Endodermal cell (in vitro differentiated cells): ENCODE measurements at places on chromosomes 6 and 20. TPM values are rescaled to one million over a fixed set of nuclear protein-coding genes. Genes with fewer than 3 reads are reported as not detected.

The PXT1 gene
- not detected in 2 replicates for total RNA-seq

The ARMC12 gene
- total RNA-seq: 0.93 to 2.0 TPM (median 1.8 TPM) in 3 replicates

The CFAP206 gene
- 0.29 to 0.67 TPM (median 0.31 TPM) in 3 replicates for total RNA-seq

The KIAA1755 gene
- total RNA-seq: not detected in 3 replicates

The FRMD1 gene
- not detected in 3 replicates for total RNA-seq

The RCAN2 gene
- 16.6 and 16.7 TPM in 2 replicates for total RNA-seq

The CALHM5 gene
- total RNA-seq: 0.17 to 0.18 TPM in 2 of 3 replicates, not detected in the other

The HSD17B8 gene
- total RNA-seq: 5.7 to 12.8 TPM (median 6.8 TPM) in 3 replicates

The NCOA5 gene
- 28.7 and 34.5 TPM in 2 replicates for total RNA-seq

The TMC2 gene
- total RNA-seq: not detected in 2 replicates

The SLC22A2 gene
- 0.64 TPM in 1 of 2 replicates, not detected in the other for total RNA-seq

The PHACTR1 gene
- total RNA-seq: 2.8 to 9.3 TPM (median 3.4 TPM) in 3 replicates

The ADGRB3 gene
- 1.3 to 1.8 TPM (median 1.3 TPM) in 3 replicates for total RNA-seq

The LHFPL5 gene
- not detected in 3 replicates for total RNA-seq

The DCDC2 gene
- 0.36 to 0.49 TPM (median 0.47 TPM) in 3 replicates for total RNA-seq

The ZSCAN31 gene
- total RNA-seq: 4.0 and 4.7 TPM in 2 replicates

The MAFB gene
- total RNA-seq: 0.90 and 1.2 TPM in 2 replicates

The SNAI1 gene
- 10.2 and 10.6 TPM in 2 replicates for total RNA-seq

The DOK5 gene
- total RNA-seq: 6.3 and 6.7 TPM in 2 replicates

The PPP1R16B gene
- total RNA-seq: 15.3 and 17.6 TPM in 2 replicates

The C6orf141 gene
- total RNA-seq: 0.87 to 1.7 TPM (median 1.5 TPM) in 3 replicates

The NHLRC1 gene
- 0.70 and 0.88 TPM in 2 replicates for total RNA-seq

The ENPP4 gene
- total RNA-seq: 3.5 and 3.9 TPM in 2 replicates

The BPIFB2 gene
- not detected in 2 replicates for total RNA-seq

The CCN6 gene
- total RNA-seq: not detected in 2 replicates

The TSHZ2 gene
- total RNA-seq: 0.13 to 0.31 TPM (median 0.21 TPM) in 3 replicates

The EYA2 gene
- 18.0 and 20.5 TPM in 2 replicates for total RNA-seq
